ENCODE measurements at places on chromosomes 12 and 14.

DNA sequence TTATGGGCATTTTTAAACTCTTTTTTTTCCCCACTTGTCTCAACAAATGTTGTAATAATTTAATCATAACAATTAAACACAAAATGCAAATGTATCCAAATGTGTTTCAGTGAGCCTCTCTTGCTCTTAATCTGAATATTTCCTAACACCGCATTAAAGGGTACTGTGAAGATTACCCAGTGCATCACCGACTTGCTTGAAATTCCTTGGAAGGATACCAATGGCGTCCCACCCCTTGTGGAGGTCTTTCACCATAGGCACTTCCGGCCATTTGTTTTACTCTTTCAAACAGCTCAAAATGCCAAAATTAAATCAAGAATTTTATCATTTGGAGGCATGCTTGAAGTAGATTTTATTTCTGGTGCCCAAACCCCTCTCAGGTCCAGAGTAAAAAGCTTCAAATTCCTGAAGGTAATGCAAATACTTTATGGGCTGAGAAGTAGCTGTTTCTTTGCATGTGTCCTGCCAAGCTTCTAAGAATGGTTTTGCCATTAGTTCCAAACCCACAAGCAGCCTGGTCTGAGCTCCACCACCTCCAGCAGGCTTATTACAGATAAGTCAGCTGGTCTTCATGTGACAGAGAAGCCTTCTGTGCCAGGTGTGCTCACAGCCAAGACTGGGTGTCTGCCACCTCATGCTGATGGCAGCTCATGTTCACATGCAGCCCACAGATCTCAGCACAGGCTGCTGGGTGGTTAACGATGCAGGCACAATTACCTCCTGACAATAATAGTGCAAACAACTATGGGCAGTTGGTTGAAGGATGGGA is 16.4 kb upstream of the NUDT4 start:
- no peak for ATAC-seq

DNA sequence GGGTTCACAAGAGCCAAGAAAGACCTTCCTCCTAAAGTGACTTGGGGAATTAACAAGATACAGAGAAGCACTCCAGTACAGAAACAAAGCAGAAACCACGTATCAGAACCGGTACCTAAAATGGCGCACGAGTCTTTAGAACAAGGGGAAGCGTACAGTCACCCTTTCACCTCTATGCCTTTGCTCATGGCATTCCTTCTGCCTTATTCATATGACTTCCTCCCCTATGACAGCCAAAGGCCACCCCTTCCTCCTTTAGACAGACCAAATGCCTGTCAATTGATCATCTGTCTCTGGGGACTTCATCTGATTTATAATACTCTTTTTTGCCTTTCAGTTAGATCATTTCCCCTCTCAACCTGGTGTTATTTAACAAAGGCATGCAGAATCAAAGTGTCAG is 89.5 kb upstream of the OSBPL8 start:
- no peak for ATAC-seq

- no peak for ATAC-seq
Observed at GRCh38 chr12:130163461-130164215, 1.4 kb downstream of the FZD10 start.

- no peak for ATAC-seq
Observed at GRCh38 chr12:128982933-128983332, 129.7 kb downstream of the GLT1D1 start.

- no peak for ATAC-seq
Observed at GRCh38 chr14:58598028-58598803, 39.5 kb upstream of the DACT1 start.

GRCh38 chr14:104304451-104305351 is 166.3 kb downstream of the KIF26A start:
- no peak for ATAC-seq

GRCh38 chr12:97140355-97140754 is 233.3 kb downstream of the NEDD1 start:
- no peak for ATAC-seq

DNA sequence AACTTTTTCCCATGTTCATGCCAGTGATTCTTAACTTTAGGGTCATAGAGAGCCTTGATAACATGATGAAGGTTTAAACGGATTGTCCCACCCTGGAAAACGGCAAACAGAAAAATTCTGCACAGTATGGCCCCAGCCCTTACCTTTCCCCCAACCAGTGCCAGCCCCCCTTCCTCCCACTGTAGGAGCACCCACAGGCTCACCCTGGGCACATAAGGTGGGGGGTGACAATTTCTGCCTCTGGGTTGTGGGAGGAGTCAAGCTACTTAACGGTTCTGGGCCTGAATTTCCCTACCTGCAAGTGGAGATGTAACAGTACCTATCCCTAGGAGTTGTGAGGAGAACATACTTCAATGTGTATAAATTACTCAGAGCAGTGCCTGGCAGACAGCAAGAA is 18.0 kb downstream of the XRCC3 start:
- ATAC-seq, result no peak

DNA sequence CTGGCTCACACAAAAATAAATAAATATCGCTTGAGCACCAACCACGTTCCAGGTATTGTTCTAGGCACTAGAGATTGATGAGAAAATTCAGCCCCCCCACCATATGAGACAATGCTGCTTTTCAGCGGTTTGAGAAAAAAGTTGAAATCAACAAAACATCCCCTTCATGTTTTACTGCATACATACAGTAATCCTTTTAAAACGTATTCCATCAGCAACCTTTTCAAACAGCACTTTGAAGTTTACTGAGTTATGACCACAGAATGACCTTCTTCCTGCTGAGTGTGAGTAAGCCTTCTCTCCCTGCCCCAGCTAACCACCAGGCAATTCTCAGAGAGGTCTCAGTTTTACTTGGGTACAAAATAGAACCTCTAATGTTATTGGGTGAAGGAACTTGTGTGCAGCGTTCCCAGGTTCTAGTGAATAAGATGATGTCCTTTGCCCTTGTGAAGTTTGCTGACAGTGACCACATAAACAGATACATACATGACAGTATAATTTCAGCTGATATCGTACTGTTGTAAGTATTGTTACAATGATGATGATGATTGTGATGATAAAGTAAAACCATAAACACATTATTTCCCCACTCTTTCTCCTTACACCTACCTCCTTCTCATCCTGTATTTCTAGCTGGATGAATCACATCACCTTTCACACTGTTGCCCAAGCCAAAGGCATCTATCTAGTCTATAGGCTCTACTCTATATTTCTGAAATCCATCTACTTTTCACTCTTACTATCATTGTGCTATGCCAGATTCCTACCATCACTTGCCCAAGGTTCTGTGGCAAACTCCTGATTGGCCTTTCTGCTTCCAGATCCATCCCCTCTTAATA is 124.4 kb upstream of the KRR1 start:
- peak; percentile 75 for ATAC-seq

GRCh38 chr12:42902001-42902400 is 312.5 kb upstream of the PRICKLE1 start:
- ATAC-seq, result no peak

DNA sequence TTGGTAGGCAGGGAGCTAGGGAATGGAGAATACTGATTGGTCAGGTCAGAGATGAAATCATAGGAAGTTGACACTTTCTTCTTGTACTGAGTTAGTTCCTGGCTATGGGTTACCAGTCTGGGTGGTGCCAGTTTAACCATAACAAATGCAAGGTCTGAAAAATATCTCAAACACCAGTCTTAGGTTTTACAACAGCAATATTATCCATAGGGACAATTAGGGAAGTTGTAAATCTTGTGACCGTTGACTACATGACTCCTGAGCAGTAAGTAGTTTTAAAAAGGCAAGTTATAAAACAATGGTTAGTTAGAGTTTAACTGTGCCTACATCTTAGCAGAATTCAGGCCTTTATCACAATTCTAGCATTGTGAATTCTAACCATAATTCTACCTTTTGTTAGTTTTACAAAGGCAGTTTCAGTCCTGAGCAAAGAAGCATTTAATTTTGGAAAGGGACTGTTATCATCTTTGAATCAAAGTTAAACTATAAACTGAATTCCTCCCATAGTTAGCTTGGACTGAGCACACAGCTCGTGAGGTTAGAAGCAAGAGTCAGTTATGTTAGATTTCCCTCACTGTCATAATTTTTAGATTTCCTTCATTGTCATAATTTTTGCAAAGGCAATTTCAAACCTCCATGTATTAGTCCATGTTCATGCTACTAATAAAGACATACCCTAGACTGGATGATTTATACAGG is 19.7 kb upstream of the MON2 start:
- ATAC-seq, result no peak

DNA sequence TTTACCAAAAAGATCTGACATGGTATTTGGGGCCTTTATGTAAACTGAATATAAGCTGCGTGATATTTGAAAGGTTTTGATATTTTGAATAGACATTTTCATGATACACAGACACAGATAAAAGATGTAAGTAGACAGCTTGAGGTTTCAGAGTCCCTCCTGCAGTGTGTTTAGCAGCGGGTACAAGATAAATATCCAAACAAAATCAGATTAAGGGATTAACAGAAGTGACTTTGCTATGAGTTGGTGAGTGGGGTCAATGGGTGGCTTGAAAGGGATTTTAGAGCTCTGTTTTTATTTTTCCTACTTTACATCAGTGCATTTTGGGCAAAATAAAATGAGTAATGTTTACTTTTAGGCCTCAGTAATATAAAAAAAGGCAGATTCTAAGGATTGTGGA is 84.1 kb downstream of the IGF1 start:
- no peak for ATAC-seq

- ATAC-seq, result no peak
Observed at GRCh38 chr14:93153121-93153520, 31.6 kb downstream of the MOAP1 start.

DNA sequence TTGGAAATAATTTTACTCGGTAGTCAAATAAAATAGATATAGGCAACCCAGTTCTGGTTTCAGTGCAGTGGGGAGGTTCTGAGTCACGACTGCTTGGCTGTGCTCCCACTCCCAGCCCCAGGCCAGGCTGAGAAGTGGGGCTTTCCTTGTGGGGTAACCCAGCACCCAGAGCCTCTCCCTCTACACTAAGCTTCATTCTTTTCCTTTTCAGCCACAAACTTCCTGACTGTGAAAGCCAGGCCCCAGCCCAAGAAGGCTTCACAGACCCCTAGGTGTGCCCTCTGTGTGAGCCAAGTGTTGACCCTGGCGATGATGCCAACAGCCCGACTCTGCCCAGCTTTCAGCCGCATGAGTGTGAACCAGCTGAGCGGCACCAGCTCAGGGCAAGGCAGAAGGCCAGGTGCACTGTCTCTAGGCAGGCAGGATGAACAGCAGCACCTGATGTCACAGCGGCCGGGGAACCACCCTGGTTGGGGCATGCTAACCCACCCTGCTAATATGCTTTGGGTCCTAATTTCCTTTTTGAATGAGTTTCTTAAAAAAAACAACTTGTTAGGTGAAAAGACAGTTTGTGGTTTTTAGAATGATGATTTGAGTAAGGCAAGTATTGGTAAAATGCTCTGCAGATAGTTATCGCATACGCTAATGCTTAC is 42.2 kb upstream of the ATP23 start:
- peak; percentile 38 for ATAC-seq

DNA sequence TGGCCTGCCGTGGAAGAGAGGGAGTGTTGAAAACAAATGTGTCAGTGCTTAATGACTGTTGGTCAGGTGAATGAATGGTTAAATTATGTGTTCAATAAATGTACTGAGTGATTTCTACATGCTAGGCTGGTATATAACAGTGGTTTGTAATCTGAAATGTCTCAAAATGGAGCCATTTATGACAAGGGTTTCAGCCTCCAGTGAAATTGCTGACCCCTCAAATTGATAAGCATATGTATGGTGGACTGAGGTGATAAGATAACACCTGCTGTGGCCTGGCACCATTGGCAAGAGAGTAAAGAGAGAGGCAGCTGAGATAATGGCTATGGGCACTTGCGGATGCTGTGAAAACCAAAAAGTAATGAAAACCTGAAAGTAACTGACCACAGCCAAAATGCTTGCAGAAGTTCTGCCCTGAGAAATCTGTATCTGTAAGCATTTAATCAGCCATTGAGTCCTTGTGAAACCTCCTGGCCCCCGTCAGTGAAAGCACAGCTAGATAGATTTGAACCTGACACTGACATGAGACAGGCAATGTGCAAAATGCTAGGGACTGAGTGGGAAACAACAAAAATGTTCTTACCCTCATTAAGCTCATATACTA is 1.4 kb upstream of the BCAT1 start:
- ATAC-seq, result no peak

GRCh38 chr14:101069228-101069549 is 165.7 kb upstream of the RTL1 start:
- ATAC-seq, result no peak

- no peak for ATAC-seq
Observed at GRCh38 chr12:110005319-110005973, 6.2 kb downstream of the ANKRD13A start.

DNA sequence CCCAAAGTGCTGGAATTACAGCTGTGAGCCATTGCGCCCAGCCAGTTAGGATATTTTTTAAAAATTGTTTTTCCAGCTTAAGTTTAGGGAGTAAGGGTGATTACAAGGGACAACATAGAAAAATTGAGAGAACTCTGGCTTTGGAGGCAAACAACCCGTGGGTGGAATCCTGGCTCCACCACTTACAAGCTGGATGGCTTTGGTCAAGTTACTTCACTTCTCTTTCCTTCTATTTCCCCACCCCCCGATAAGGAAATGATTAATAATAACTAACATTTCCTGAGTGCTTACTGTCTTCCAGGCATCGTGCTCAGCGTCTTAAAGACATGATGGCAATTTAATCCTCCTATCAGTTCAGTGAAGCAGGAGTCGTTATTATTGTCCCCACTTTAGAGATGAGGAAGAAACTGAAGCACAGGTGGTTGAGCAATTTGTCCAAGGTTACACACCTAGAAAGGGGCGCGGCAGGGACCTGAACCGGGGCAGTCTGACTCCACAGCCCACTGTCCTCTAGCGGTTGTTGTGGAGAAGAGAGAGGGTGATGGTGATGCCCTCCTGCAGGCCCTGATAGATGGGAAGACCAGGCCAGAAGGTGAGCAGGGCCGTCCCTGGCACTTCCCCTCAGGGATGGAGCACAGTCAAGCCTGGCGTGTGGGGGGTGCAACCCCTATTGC is 16.7 kb upstream of the FAIM2 start:
- no peak for ATAC-seq

- no peak for ATAC-seq
Observed at GRCh38 chr12:128810182-128811127, 13.3 kb downstream of the SLC15A4 start.

Measured in SK-N-SH treated with all-trans-retinoic acid at 6 μM for 48 hours (cell line).